ENCODE measurements at places on chromosomes 7 and 10. TPM values are rescaled to one million over a fixed set of nuclear protein-coding genes. Genes with fewer than 3 reads are reported as not detected.
A peak's percentile ranks its signal among the peaks of the same experiment; 100 is the strongest.

DNA sequence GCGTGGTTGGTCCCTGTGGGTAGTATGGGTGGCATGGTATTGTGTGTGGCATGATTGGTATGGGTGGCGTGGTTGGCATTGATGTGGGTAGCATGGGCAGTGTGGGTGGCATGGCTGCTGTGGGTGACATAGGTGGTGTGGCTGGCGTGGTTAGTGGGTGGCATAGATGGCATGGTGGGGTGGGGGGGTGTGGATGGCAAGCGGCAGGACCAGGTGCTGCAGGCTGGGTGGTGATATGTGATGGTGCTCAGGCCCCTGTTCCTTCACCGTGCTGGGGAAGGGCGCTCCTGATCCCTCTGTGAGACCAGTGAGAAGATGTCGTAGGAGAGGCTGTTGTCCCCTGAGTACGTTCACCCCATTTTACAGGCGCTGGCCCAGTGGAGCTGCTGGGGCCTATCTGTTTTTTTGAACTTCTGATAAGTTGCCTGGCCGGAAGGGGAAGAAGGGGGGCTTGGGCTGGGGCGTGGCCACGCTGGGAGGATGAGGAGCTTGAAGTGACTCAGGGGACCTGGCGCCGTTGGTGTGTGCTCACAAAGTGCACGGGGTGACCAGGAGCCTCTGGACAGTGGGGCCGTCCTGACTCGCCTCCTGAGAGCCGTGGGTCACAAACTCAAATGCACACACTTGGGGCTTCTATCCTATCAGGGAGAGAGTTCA is 17.5 kb downstream of the INPP5A start:
- no peak for DNase-seq

- DNase-seq, result no peak
These were observed 56.2 kb upstream of the GDF10 start for GRCh38 chr10:47243791-47244190.

GRCh38 chr10:119416855-119417254 is 125.7 kb downstream of the RGS10 start:
- DNase-seq, result peak; percentile 57

DNA sequence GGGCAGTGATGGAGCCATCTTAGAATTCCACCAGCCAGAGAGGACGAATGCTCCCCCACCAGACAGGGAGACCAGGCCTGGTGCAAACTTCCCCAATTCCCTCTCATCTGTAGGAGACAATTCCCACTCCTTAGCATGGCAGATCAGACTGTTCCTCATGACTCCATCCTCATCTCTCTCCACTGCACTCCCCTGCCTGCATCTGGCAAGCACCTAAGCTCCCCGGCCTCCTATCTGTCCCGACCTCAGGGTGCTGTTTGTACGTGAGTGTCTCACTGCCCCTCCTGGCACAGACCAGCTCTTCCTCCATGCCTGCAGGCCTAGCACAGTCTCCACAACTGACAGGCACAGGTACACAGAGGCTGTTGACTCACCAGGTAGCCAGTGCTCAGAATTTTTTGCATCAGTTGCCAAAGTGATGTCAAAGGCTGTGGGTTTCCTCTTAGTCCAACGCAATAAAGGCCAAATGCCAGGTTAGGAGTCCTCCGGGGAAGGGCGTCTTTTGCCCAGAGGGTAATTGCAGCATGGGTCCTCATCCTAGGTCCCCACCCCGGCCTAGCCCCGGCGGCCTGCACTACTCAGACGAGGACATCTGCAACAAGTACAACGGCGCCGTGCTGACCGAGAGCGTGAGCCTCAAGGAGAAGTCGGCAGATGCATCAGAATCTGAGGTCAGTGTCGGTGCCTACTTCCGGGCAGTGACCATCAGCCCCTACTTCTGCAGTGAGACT is 436.8 kb upstream of the FOXK1 start:
- DNase-seq, result no peak

- no peak for DNase-seq
These were observed 529.8 kb upstream of the C7orf33 start for GRCh38 chr7:148060724-148061123.

- no peak for DNase-seq
These were observed 2.3 kb downstream of the METTL27 start for GRCh38 chr7:73839743-73840714.

Gene LRRD1
- total RNA-seq, result 0.05 TPM

Gene LBX1
- 13.7 TPM for total RNA-seq

Measured in SJCRH30 (cell line).